ENCODE measurements at places on chromosomes 6 and 20.

DNA sequence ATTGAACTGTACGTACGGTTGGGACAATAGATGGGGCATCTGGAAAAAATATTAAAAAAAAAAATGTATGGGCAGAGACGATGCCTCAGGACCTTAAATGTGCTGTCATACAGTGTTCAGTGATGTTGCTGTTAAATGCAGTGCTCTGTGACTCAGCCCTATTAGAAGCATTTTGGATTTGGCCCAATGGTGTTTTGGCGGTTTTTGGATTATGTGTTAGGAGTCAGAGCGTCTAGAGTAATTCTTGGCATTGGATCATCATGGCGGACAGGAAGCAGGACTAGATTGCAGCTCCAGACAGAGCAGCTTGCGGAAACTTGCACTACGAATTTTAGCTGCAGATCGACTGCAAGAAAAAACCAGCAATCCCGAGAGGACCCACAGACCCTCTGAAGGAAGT is 280.0 kb downstream of the SOX4 start:
- no peak for DNase-seq

DNA sequence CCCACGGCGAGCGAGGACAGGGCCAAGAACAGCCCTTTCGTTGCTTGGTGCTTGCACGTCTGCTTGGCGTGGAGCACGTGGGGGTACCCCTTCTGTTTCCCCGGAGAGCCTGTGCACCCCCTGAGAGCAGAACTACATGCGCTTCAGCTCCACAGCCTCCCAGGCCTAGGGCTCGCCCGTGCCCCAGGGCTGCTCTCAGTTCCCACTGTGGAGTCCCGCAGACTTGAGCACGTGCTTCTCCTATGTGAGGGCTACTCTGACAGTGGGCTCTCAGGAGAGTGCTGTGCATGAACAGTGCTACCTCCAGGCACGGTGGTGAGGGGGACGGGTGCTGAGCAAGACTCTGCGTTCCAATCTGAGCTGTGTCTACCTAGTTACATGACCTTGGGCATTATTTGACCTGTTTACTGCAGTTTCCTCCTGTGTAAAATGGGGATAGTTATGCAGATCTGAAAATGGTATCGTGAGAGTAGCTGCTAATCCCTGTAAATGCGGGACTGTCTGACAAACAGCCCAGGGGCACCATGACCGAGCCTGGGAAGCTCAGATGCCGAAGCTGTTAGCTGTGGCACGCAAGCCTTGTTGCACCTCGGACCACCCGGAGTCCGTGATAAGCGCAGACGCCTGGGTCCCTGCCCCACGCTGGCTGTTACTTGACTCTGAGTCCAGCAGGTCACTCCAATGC is 82.4 kb downstream of the IRF4 start:
- no peak for DNase-seq

DNA sequence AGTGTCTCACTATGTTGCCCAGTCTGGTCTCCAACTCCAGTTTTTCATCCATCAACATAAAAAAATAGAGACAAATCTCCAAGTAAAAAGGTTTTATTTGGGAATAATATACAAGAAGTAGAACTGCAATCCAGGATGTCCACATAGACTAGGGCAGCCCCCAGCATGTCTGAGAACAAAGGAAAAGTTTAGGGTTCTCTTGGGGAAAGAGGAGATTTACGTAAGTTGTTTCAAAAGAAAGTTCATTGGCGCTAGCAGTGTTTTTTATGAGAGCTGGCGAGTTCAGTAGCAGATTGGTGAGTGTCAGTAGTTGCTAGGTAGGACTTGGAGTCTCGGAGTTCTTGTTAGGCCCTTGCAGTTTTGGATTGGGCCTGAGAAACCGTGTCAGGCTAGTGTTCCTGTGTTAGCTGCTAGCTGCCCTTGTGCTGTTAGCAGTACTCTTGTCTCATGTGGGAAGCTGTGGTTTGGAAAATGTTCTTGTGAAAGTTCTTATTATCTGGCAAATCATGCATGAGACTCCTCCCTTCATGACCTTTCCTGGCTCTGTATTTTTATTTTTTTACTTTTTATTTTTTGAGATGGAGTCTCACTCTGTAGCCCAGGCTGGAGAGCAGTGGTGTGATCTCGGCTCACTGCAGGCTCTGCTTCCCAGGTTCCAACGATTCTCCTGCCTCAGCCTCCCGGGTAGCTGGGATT is 24.7 kb downstream of the TTLL9 start:
- DNase-seq: peak; percentile 37

DNA sequence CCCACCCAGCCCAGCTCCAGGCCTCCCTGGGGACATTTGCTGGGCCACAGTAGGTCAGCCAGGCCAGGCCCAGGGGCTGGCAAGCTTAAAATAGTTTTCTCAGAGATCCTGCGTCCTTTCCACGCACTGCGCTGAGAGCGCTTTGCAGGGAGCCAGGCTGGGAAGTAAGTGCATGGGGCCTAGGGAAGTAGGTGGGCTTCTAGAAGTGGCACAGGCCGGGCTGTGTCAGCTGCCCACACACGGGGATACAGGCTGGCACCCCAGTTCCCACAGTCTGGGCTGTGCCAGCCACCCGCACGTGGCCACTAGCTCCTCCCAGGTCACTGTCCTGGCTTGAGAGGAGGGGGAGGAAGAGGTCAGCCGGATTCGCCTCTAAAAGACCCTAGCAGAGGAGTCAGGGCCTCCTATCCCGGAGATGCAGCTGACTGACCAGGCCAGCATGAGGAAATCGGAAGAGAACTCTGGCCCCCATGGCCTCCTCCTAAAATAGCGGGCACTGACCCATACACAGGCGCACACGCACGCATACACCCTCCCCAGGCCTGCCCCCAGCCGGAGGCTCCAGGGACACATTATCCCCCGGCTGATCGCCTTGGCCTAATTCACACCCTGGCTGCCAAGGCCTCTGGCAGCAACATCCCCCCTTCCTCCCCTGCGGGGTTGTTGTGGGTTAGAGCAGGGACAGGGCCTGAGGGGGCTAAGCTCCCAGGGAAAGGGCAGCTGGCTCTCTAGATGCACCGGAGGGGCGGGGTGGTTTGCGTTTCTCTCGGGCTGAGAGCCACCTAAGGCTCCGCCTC is 5.4 kb downstream of the SLCO4A1 start:
- peak; percentile 28 for DNase-seq

GRCh38 chr6:3389390-3390167 is 67.3 kb downstream of the SLC22A23 start:
- DNase-seq: no peak

DNA sequence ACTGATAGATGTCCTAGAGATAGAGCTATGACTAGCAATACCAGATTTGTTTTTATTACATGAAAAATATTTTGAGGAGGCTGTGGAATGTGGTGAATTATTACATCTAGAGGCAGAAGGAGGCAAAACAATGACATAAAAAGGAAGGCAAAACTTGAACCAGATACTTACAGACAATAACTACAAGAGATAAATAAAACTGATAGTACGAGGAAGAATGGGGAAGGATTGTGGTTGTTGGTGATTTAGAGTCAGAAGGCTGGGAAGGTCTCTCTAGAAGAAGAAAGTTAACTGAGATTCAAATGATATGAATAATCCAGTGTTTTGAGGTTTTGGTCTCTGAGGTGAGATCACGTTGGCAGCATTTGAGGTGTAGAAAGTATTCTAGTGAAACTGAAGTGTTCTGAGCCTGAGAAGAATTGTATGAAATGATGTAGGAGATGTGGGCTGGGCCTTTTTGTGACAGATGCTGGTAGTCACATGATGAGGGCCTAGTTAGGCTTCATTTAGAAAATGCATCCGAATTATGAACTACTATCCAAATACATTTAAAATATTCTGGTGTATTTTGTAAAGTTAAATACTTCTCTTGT is 589.1 kb downstream of the EYS start:
- DNase-seq: no peak

DNA sequence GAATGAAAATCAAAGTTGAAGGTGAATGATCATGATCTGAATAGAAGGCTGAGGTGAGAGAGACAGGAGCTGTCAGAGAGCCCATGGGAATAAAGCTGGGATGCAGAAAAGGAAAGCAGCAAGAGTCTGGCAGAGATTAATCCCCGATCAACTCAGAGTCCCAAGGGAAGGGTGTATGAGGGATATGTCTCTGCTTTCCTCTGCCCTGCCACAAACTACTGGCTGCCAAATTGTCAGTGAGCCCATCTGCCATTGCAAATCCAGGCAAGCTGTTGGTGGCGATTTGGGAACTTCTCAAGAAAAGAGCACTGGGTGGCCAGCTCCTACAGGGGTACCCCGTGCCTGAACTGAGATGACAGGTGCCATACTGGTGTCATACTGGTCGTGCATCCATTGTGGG is 705.5 kb upstream of the MAN1A1 start:
- DNase-seq: no peak

DNA sequence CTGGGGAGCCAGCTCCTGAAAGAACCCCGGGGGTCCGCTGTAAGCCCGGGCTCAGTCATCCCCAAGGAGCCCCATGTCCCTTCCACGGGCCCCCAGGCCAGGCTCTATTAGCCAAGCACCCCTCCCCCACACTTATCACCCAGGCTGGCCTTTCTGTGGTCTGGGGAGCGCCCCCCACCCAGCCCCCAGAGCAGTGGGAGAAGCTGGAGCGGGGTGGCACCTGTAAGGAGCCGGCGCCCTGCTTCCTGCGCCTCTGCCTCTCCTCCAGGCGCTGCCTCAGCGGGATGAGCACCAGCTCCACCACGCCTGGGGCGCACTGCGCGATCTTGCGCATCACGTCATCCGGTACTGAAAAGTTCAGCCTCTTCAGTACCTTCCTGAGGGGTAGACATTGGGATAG is 2.3 kb downstream of the SPEF1 start:
- no peak for DNase-seq

DNA sequence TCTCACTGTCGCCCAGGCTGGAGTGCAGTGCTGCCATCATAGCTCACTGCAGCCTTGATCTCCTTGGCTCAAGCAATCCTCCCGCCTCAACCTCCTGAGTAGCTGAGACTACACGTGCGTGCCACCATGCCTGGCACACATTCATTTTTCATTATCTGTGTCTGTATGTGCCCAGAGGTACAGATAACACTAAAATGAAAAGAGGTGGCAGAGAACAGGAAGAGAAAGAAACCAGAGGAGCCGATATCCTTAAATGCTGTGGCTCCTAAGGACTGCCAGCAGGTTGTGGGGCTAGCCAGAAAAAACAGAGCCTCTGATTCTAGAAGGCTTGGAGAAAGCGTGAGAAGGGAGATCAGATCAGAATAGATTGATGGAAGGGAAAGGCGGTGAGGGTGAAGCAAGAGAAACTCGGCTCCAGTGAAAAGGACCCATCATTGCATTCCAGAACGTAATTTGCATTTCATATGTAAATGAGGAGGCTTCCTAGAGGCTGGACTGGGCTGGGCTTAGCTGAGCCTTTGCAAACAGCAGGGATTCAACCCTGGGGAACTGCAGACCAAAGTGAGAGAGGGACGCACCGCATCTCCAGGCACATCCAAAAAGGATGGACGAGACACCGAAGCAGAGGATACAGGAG is 64.2 kb downstream of the GCNT2 start:
- DNase-seq: peak; percentile 93

DNA sequence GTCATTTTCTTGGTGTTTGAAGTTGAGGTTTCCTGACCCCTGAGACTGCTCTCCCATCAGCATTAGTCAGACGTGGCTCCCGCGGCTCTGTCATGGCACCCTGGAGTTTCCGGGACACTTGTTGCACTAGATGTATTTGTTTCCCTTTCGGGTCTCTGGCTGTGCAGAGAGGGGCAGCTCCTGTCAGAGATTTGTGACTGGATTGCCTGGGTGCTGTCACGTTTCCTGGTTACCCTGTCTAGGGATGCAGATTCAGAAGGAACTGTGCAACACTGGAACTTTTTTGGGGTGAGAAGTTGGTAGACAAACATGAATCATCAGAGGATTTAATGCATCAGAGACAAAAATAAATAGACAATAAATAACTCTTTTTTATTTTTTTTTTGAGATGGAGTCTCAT is 431.8 kb upstream of the MAN1A1 start:
- DNase-seq: no peak
